CD4-positive, alpha-beta memory T cell (primary cell): ENCODE measurements at places on chromosomes 7 and 10.
A peak's percentile ranks its signal among the peaks of the same experiment; 100 is the strongest.

GRCh38 chr10:124524991-124525653 lies 63.5 kb downstream of the LHPP start:
- DNase-seq, result no peak

- DNase-seq, result no peak
Observed at GRCh38 chr10:15200626-15201025, 32.1 kb upstream of the NMT2 start.

DNA sequence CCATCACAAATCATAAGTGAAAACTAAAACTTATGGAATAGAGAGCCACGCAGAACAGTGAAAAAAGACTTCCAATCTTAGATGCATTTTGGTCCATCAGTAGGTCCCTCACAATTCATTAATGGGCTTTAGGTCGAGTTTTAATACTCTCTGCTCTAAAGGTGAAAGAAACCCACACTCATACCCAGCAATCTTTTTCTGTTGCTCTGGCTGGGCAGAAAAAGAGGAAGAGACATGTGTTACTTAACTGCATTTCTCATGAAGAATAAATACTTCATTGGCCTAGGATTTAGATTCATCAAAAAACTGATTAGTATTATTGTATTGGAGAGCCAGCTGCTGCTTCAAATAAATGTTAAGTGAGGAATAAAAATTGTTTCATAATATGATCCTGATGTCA lies 645.7 kb downstream of the PHTF2 start:
- DNase-seq, result no peak

DNA sequence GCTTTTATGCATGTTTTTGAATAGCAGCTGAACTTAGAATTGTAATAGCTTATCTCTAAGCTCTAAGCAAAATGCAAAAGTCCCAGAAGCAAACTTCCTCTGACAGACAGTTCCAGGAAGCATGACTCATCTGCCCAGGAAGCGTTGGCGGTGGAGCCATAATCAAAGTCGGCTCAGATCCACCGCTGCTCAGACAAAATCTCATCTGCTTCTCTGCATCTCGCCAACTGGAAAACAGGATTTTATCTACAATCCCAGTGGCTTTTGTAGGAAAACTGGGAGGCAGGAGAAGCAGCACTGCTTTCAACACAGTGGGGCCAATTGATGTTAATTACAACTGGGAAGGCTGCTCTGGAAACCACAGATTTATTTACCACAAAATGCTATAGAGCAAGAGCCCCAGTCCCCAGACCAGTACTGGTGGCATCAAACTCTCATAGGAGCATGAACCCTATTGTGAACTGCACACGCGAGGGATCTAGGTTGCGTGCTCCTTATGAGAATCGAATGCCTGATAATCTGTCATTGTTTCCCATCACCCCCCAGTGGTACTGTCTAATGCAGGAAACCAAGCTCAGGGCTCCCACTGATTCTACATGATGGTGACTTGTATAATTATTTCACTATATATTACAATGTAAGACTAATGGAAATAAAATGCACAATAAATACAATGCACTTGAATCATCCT lies 99.9 kb downstream of the CUBN start:
- DNase-seq, result peak; percentile 68

- DNase-seq, result no peak
Observed at GRCh38 chr7:43148161-43148731, 35.8 kb downstream of the HECW1 start.

GRCh38 chr10:79060641-79061255 lies 8.0 kb upstream of the ZMIZ1 start:
- no peak for DNase-seq

DNA sequence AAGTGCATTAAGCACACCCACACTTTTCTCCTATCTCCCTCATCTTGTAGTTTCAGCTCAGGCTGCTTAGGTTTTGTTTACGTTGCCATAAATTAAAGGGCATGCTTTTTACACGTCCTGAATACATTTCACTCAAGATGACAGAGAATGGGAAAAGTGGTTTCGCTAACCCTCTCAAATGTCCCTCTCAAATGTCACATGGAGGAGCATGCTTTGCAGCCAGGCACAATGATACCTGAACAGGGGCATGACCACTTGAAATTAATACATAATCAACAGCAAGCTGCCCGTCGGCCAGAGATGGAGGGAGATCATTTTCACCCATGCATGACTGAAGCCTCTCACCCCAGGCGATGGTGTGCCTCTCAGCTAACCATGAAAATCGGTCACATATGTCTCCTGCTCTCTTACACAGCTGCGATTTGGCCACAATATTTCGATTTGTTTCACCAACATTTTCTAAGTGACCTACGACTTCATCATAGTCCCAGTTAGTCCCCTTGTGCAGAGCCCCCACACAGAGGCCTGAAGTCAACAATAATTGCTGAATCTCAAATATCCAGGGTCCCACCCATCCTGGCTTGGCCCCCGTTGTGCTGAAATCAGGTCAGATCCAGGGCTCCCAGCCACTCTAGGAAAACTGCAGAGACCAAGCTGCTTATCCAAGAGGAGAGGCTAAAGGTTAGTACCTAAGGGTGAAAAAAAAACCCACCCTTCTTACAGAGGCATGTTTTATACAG lies 373.9 kb upstream of the NFE2L3 start:
- DNase-seq, result no peak

DNA sequence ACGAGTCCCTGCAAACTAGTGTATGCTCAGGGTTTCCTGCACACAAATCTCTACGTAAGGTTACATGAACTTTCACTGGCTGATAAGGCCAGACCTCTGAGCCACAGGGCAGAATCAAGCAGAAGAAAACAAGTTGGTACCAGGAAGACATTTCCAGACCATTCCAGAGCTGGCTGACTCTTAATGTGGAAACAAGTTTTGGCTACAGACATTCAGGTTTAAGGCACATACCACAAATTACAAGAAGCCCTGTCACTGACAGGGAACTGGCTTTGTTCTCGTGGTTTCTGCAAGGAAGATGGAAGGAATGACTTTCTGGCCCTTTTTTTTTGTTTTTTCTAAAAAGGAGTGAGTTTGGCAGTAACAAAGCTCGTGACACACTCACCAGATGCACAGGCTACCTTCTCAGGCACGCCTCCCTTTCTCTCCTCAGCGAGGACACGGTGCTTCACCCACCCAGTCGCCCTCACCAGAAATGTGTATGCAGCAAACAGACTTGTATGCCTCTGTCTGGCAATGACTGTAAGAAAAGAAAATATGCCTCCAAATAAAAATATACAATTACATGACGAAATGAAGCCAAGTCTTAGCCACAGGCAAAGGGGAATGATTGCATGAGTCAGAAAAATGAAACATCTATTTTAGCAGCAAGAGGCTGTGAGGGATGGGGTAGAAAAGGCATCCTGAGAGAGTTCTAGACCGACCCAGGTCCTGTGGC lies 22.6 kb downstream of the PLAC9 start:
- no peak for DNase-seq

- no peak for DNase-seq
Observed at GRCh38 chr10:96446966-96447596, 66.6 kb downstream of the TLL2 start.

DNA sequence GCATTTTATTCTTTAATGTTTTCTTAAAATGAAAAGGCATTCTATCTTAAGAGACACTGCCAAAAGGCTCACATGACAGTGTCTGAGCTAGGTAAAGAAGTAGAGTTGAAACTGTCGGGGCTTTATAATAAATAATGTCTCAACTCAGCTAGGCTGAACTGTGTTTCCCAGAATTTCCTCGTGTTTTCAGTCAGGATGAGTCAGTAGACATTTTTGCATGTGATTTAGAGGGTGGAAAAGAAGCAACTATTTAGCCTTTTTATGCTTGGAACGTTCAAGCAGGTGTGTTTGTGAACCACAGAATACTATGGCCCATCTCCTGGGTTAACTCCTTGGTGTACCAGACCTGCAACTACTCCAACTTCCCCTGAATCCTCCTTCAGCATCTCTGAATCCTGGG lies 23.4 kb upstream of the LIPA start:
- DNase-seq, result no peak

- DNase-seq, result no peak
Observed at GRCh38 chr7:98784216-98784785, 85.5 kb downstream of the TMEM130 start.

GRCh38 chr10:126917375-126917774 lies 12.1 kb downstream of the DOCK1 start:
- no peak for DNase-seq

GRCh38 chr7:142608630-142609428 lies 140.4 kb upstream of the PRSS1 start:
- no peak for DNase-seq
